MG63 (cell line): ENCODE measurements at places on chromosomes 2 and 18. TPM values are rescaled to one million over a fixed set of nuclear protein-coding genes. Genes with fewer than 3 reads are reported as not detected.

DNA sequence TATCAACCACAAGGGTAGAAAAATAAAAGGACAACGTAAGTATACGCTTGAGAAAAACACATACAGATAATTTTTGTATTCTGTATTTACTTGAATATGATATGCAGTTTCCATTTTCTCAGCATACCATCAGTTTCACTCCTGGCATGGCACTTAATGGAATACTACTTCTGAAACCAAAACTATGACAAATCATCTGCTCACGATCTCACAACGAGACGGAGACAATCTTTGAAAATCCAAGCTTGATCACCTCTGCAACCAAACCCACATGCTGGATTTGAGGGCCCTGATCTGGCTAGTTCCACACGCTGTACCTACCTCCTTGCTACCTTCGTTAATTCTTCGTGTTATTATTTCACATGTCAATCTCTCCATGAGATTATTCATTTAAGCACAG, 387.6 kb downstream of the NBAS start:
- no peak for DNase-seq

- DNase-seq = no peak
Observed at GRCh38 chr18:41655074-41655473, 300.0 kb upstream of the PIK3C3 start.

DNA sequence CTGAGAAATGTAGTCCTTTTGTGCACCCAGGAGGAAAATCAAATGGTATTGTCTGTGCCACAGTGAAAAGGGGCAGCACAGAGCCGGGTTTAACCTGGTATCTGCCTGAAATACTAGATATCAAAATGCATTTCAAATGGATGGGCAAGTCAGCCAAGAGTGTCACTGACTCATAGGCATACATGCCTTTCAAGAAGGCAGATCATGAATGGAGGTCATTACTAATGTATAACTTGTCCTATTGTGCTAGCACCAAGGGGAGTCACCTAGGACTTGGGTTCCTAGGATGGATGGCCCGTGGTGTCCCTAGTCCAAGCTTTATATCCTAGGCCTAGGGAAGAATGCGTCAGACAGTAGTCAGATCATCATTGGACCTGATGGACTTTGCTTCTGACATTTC, 49.9 kb downstream of the TCF7L1 start:
- no peak for DNase-seq

GRCh38 chr2:192091476-192091875, 103.3 kb downstream of the TMEFF2 start:
- DNase-seq = no peak

- no peak for DNase-seq
Observed at GRCh38 chr2:46711156-46711555, 204.4 kb downstream of the MCFD2 start.

- no peak for DNase-seq
Observed at GRCh38 chr2:80393991-80394390, 89.4 kb upstream of the LRRTM1 start.

GRCh38 chr2:128805918-128806317, 487.2 kb upstream of the HS6ST1 start:
- DNase-seq = no peak

- DNase-seq = no peak
Observed at GRCh38 chr18:58174285-58174684, 130.3 kb downstream of the NEDD4L start.

DNA sequence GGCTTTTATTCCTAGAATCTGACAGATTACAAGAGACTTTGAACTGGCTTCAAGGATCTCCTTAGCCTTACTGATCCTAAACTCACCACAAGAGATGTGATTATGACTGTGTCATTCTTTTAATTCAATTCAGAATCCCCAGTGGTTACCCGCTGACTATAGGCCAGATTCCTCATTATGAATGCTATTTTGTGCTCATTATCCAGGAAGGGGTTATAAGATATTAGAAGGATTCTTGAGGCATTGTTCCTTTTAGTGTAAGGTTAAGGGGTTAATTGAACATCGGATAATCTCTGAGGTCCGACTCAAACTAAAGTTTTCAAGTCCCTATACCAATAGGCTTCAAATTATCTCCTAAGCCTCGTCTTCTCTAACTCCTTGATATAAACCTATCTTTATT, 39.4 kb upstream of the TDRD15 start:
- no peak for DNase-seq

- no peak for DNase-seq
Observed at GRCh38 chr2:203824057-203824456, 43.5 kb upstream of the CTLA4 start.

DNA sequence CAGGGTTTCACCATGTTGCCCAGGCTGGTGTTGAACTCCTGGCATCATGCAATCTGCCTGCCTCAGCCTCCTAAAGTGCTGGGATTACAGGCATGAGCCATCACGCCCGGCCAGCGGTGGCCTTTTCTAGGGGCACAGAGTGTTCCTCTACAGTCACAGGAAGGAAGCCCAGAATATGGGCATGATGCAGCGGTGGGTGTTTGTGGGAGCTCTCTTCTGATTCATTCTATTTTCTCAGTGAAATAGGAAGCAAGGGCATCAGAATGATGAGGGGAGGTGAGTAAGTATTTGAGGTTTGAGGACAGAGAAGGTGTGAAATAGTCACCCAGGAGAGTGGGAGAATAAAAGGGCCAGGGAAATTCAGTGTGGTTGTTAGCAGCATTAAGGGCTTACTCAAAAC, 70.3 kb upstream of the PSME4 start:
- DNase-seq = no peak

DNA sequence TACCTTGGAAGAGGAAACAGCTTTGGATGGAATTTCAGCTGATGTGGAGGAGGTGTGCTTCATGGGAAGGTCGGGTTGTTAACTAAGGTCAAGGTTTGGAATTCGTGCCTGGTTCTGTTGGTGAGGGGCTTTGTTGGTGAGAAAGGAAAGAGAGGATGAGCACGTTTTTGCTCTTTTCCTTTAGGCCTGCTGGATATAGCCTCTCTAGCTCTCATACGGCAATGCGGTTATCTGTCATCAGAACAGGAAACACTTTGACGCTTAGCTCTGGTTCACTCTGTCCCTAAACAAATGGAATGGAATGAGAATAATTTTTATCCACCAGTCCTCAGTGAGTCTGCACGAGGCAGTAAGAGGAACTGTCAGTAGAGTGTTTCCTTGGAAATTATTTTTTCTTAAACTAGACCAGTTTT, 169.7 kb upstream of the NOSTRIN start:
- DNase-seq = no peak

DNA sequence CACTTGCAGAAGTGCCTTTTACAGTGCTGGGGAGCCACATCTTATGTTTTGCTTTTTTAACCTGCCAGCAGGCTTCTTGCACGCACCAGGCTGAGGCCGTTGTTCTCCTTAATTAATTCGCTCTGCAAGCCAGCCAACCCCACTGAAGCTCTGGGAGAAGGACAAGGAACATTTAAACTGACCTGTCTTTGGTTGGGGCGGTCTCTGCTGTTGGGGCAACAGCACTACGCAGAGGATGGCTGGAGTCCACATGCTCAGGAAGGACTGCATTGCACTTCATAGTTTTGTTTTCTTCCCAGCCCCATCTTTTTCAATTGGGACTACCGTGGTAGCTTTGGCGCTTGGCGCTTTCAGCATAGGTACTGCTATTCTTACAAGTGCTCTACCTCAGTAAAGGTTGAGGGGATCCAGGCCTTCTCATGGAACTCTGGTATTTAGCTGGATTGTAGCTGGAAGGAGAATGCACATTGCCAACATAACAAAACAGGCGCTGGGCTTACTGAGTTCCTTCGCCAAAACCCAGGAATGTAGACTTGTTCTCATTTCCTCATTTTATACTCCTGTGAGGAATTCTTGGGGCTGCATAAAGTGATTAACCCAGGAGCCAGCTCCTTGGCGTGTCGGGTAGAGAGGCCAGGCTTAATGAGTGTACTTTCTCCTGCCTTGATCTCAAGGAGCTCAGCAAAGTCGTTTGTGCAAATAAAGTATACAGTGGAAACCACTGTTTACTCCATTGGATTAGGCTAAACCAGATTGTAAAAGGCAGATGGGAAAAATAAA, 146.2 kb downstream of the PRKCE start:
- DNase-seq = peak; percentile 58

- DNase-seq = no peak
Observed at GRCh38 chr2:1678609-1679008, 65.7 kb downstream of the PXDN start.

- DNase-seq = no peak
Observed at GRCh38 chr2:69798909-69799526, 30.4 kb upstream of the GMCL1 start.

GRCh38 chr18:63105636-63106316, 213.8 kb downstream of the BCL2 start:
- DNase-seq = no peak

- no peak for DNase-seq
Observed at GRCh38 chr2:104476075-104476474, 377.8 kb upstream of the POU3F3 start.

DNA sequence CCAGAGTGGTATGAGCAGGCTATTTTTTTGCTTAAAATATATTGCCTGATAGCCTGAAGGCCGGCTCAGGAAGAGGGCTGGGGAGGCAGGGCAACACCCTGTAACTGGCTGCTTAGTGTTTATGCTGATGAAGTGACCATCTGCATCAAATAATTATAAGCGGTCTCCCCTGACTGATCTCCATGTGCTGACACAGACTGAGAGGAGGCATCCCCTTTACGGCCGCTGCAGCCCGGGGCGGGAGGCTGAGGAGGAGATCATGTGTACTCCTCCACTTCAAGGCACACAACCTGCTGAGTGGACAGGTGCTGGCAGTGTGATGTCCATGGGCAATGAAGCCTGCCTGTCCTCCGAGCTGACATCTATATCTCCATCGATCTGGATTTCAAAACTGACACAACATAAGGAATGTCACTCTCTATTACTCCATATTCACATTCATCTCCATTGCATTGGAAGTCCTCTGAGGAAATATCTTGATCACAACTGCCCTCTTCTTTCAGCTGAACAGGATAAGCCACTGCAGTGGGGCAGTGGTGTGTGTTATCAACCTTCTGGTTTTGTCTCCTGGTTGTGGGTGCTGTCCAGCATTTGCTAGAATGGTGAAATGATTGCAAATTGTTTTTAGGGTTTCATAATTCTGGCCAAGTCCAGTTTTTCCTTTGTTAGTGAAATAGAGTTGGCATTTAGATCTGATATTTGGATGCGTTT, 143.5 kb downstream of the AQP4 start:
- no peak for DNase-seq

DNA sequence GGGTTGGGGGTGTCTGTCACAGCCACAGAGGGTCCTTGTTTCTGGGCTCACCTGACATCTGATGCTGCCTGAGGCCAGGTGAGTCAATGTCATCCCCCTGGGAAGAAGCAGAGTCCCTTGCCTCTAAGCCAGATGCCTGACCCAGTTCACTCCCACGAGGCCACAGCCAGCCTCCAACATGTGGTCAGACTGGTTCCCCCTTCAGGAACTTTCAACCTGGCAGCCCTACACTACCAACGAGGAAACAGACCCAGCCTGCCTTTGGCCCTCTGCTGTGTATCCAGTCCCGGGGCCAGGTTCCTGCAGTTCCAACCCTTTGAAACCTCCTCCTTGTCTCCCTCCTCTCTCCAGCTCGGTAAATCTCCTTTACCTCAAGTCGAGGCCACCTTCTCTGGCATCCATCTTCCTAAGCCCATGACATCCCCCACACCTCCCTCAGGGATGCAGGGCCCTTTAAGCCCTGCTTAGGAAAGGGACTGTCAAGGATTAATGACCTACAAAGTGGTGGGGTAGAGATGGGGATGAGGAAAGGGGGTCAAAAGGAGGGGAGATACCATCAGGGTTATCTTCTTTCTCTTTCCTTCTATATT, 49.2 kb upstream of the SMAD2 start:
- DNase-seq = no peak

DNA sequence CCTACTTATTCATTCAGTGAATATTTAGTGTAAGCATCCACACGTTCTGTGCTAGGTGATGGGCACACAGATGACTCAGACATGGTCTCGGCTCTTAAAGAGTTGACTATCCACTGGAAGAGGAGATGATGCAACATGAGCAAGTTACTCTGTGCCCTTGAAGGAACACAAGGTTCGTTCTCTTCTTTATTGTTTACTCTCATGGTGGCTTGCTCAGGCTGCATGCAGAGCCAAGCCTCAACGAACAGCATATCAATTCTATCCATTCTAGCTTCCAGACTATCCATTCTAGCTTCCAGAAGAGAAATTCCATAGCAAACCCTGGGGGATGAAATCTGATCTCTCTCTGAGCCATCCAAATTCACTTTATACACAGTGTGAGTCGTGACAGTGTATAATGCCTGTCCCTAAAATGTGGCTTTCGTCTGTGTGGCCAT, 68.1 kb upstream of the CTAGE1 start:
- no peak for DNase-seq

DNA sequence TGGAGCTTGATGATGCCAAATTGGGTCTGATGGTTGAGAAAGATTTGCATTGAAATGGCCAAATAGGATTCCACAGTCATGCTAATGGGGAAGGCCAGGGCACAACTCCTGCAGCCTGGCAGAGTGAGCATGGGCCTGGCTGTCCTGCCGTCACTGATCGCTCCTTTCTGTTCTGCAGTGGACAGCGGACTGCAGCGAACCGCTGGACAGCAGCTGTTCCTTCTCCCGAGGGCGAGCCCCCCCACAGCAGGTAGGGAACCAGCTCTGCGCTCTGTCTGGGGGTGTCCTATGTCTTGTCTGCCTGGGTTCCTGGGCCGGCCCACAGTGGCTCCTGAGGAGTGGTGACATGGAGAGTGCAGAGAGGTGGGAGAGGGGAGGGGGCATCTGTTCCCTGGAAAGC, 97.6 kb downstream of the CTIF start:
- no peak for DNase-seq

- no peak for DNase-seq
Observed at GRCh38 chr2:215627771-215628170, 191.9 kb upstream of the FN1 start.

DNA sequence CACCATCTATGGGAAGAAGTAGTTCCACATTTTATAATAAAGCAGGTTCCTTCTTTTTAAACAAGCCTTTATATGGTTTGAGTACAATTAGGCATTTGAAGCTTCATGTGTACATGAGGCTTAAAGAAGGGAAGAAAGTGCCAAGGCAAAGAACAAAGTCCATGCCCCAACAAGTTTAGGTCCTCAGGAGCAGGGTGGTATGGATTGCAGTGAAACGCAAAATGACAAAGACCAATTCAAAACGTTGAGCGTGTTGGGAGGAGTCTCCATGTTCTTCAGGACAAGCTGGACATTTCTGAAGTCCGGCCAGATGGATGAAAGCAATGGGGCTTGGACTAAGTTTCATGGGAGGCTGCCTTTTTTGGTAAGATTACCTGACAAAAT, 78.8 kb upstream of the FZD5 start:
- DNase-seq = no peak

CLEC4F gene
- total RNA-seq = not detected in 2 replicates

SIX2 gene
- total RNA-seq = 5.2 and 14.0 TPM in 2 replicates

ZBTB14 gene
- total RNA-seq = 6.1 and 9.5 TPM in 2 replicates

ATP9B gene
- total RNA-seq = 6.1 and 11.7 TPM in 2 replicates

ITGB6 gene
- total RNA-seq = not detected in 2 replicates

TCF4 gene
- total RNA-seq = 20.3 and 43.1 TPM in 2 replicates

PID1 gene
- 55.1 and 63.3 TPM in 2 replicates for total RNA-seq

TXNDC2 gene
- total RNA-seq = 0.33 TPM in 1 of 2 replicates, not detected in the other

ROCK2 gene
- 15.9 and 19.7 TPM in 2 replicates for total RNA-seq

LRRTM1 gene
- total RNA-seq = not detected in 2 replicates

PKDCC gene
- total RNA-seq = 24.0 and 36.0 TPM in 2 replicates

GPR75 gene
- 0.53 TPM in 1 of 2 replicates, not detected in the other for total RNA-seq

ACVR1 gene
- 1.9 and 5.9 TPM in 2 replicates for total RNA-seq

VIL1 gene
- not detected in 2 replicates for total RNA-seq

CTAGE1 gene
- total RNA-seq = not detected in 2 replicates

ANKAR gene
- total RNA-seq = 0.17 and 3.9 TPM in 2 replicates

CTLA4 gene
- not detected in 2 replicates for total RNA-seq
